Immature natural killer cell (primary cell): ENCODE measurements at places on chromosomes 6 and 20. TPM values are rescaled to one million over a fixed set of nuclear protein-coding genes. Genes with fewer than 3 reads are reported as not detected.

The BPIFB1 gene
- polyA plus RNA-seq: not detected

The ECT2L gene
- polyA plus RNA-seq: not detected

DNA sequence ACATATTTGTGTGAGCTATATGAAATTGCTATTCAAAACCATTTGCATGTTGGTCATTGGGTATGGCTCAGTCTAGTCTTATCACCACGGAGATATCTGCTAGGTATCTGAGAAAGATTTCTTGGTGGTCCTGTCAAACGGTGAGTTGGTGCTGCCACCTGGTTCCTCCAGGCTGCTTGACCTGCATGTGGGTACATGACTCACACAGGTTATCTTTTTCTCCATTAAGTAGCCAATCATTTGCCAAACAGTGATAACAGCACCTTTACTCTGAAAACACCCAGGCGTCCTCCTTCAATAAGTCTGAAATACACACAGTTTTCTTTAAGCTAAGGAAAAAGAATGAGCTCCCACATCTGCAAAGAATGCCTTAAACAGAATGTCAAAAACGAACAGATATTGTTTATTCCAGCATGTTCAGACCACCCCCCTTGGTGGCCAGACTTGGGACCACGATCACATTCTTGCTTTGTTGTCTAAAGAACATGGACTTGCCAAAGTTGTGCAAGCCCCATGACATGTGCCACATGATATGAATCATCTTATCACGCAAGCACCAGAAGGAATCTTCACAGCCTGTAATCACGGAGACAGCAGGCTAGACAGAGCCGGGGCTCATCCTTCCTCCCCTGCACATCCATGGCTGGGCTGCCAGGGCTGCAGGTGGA lies 200.7 kb upstream of the THBS2 start:
- H3K36me3 ChIP-seq: peaks cover 5% of the 10 kb centered on the region
- no peaks in the 10 kb centered on the region for H3K4me1 ChIP-seq
- no peak overlapping the region for H3K27ac ChIP-seq
- no peak for DNase-seq

The VARS1 gene
- polyA plus RNA-seq: 44.6 TPM

The PLEKHG1 gene
- polyA plus RNA-seq: not detected

The ZNF311 gene
- polyA plus RNA-seq: not detected

The HCRTR2 gene
- not detected for polyA plus RNA-seq

DNA sequence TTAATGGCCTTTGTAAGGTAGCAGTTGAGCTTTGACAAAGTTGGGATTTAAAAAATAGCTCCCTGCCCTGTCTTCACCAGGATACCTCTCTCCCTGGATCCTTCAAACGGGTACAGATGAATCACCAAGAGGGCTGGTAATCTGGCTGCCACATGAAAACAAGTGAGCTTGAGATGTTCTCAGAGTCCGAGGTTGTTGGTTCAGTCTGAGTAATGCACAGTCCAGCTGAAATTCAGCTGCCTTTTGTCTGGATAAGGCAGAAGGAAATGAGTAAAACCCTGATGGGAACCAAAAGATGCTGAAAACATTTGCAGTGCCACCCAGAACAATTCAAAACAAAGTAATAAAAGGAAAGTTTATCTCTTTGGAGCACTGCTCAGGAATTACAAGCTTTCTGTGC lies 86.8 kb downstream of the GJA1 start:
- no peak overlapping the region for H3K4me3 ChIP-seq
- H3K27ac ChIP-seq: no peak overlapping the region
- no peaks in the 10 kb centered on the region for H3K4me1 ChIP-seq
- no peaks in the 10 kb centered on the region for H3K36me3 ChIP-seq

DNA sequence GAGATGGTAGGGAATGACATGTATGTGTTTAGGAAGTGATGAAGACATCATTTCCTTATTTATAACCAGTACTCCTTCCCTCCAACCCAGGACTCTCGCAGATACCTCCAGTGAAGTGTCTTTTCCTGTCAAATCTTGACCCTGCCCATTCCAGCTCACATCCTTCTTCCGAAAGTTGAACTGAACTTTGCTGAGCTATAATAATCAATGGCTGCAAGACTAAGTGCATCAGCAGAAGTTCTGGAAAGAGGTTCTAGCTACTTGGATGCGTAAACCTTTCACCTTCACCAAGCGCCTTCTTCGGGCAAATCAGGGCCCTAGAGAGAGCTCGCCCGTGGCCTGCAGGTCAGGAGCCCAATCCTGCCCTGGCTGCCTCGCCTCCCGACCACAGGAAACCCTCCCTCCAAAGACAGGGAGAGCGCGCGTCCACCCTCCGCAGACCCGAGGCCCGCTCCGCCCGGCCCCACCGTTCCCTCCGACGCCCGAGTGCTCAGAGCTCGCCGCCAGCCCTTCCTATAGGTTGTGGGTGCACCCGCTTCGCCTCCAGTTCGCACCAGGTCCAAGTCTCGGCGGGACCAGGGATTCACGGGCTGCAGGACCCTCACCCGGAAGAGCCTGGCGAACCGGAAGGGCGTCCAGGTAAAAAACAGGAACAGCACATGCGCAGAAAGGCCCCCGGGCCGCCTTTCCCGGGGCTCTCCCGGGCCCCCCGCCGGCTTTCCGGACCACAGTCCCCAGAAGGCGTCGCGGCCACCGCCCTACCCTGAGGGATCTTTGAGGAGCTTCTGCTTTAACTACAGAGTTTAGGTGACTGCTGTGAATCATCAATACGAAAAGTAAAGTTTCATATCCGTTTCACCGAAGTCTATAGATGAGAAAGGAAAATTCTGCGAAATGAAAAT lies at the start of gene ZNF334:
ZNF334 (minus strand) TSS at position 617 of the 902 bp plus-strand sequence. CDS start 1,457 bp downstream, outside the sequence.
- peaks cover 4% of the 10 kb centered on the region for H3K27me3 ChIP-seq
- H3K4me3 ChIP-seq: peak within 1 kb of the TSS; percentile 83
- peaks cover 2% of the 10 kb centered on the region for H3K4me1 ChIP-seq
- no peak within 1 kb of the TSS for H3K27ac ChIP-seq
- H3K36me3 ChIP-seq: no peaks in the 10 kb centered on the region

GRCh38 chr6:168219804-168220203 lies 99.8 kb downstream of the DACT2 start:
- H3K27me3 ChIP-seq: peaks cover 2% of the 10 kb centered on the region
- H3K36me3 ChIP-seq: no peaks in the 10 kb centered on the region
- DNase-seq: no peak
- no peak overlapping the region for H3K27ac ChIP-seq
- no peak overlapping the region for H3K4me3 ChIP-seq

DNA sequence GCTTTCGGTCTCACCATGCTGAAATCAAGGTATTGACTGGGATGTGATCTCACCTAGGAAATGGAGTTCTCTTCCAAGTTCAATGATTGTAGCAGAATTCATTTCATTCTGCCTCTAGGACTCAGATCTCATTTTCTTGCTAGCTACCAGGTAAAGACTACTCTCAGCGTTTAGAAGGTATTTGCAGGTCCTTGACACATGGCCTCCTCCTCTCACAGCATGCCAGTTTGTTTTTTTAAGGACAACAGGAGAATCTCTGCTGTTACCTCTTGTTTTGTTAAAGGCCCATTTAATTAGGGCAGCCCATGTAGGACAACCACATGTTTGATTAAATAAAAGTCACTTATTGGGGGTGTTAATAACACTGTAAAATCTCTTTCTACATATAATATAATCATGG lies 757.8 kb downstream of the EYS start:
- H3K4me3 ChIP-seq: no peak overlapping the region

The MEP1A gene
- polyA plus RNA-seq: not detected

GRCh38 chr20:49701241-49701790 lies 12.4 kb downstream of the B4GALT5 start:
- H3K4me3 ChIP-seq: peak overlapping the region; percentile 42
- H3K36me3 ChIP-seq: no peaks in the 10 kb centered on the region
- peaks cover 87% of the 10 kb centered on the region for H3K4me1 ChIP-seq
- H3K27me3 ChIP-seq: no peaks in the 10 kb centered on the region

The OXT gene
- polyA plus RNA-seq: not detected

DNA sequence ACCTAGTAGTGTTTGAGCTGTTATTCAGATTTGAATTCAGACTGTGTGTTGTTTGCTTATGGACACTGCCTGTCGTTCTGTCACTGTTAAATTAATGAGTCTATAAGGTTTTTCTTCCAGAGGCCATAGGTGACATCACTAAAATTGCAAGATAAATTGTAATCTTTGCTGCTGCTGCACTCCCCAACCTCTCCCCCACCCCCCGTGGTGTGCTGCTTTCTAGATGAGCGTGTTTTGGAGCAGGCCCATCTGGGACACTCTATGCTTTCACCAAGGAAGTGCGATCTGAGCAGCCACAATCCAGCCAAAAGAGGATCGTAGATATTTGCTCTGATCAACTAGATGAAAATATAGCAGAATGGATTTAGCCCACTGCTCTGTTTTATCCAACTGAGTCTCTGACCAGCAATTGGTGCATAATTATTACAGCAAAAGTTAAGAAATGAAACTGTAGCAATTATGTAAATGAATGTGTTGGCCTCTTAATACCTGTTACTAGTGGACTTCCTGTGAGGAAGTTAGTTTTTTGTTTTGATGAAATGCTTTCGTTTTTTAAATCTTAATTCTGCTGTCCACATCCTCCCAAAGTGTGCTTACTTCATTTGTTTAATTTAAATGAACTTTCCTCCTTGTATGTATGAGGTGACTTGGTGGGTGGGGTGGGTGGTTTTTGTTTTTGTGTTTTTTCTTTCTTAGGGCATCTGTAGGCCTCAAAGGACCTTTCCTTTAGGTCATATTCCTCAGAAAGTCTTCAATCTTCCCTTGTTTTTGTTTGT lies 58.1 kb downstream of the RPRD1B start:
- peak; percentile 13 for DNase-seq
- H3K36me3 ChIP-seq: peaks cover 20% of the 10 kb centered on the region
- peak overlapping the region; percentile 76 for H3K4me3 ChIP-seq
- H3K27me3 ChIP-seq: peaks cover 4% of the 10 kb centered on the region
- H3K27ac ChIP-seq: peak overlapping the region; percentile 93

- peaks cover 17% of the 10 kb centered on the region for H3K4me1 ChIP-seq
- H3K4me3 ChIP-seq: no peak overlapping the region
- DNase-seq: no peak
- H3K27me3 ChIP-seq: peaks cover 2% of the 10 kb centered on the region
- H3K27ac ChIP-seq: peak overlapping the region; percentile 41
Measured at GRCh38 chr6:109351231-109352130, 30.8 kb downstream of the CD164 start.

DNA sequence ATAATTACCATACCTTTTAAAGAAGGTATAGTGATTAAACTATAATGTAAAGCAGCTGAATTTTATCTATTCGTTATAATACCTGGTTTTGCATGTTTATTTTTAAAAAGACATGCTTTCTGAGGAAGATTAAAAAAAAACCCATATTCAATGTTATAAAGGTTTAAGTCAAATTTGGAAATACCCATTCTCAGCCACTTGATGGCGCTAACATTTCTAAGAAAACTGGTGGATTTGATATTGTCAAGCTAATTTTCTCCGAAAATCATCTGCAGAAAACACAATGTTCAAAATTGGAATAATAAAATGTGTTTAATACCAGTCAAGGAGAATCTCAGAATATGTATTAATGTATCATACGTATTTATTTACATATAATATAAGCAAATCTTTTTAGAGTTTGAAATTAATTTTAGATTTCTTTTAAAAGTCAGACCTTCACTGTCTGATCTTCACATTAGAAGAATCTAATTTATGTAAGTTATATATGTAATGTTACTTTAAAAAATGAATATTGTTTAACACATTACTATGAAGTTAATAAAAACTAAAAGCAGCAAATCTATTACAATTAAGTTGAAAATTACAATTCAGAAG lies 35.0 kb downstream of the SHPRH start:
- no peak overlapping the region for H3K4me3 ChIP-seq
- H3K27me3 ChIP-seq: no peaks in the 10 kb centered on the region
- H3K4me1 ChIP-seq: no peaks in the 10 kb centered on the region
- no peak overlapping the region for H3K27ac ChIP-seq

The MAS1 gene
- polyA plus RNA-seq: not detected

The ABCC10 gene
- polyA plus RNA-seq: 23.6 TPM

The FAM217A gene
- 0.16 TPM for polyA plus RNA-seq

The C4A gene
- not detected for polyA plus RNA-seq

The PRICKLE4 gene
- not detected for polyA plus RNA-seq

The SRC gene
- 0.82 TPM for polyA plus RNA-seq

DNA sequence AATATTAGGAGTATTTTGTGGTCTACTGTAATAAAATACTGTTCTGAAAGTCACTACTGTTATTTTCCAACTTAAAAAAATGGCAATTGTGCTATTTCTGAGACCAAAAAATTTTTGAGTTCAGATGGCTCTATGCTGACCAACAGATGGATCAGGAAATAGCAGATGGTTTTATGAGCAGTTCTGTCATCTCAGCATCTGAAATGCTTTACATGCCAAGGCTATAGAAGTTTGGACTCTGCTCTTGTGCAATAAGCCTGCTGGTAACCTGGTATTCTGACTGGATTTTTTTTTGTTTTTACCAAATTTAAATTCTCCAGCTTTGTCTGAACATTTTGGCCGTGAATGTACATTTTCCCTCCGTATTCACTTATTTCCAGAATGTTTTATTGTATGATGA lies 1127.5 kb downstream of the GRIK2 start:
- no peaks in the 10 kb centered on the region for H3K36me3 ChIP-seq
- no peaks in the 10 kb centered on the region for H3K4me1 ChIP-seq
- H3K27ac ChIP-seq: no peak overlapping the region
- H3K27me3 ChIP-seq: no peaks in the 10 kb centered on the region
- no peak for DNase-seq
- H3K4me3 ChIP-seq: no peak overlapping the region

- no peaks in the 10 kb centered on the region for H3K27me3 ChIP-seq
- H3K27ac ChIP-seq: no peak overlapping the region
- H3K4me1 ChIP-seq: peaks cover 8% of the 10 kb centered on the region
- no peak overlapping the region for H3K4me3 ChIP-seq
Measured at GRCh38 chr6:1962201-1962600, 283.2 kb downstream of the GMDS start.

The SLC22A7 gene
- polyA plus RNA-seq: not detected

The GPR6 gene
- polyA plus RNA-seq: not detected

DNA sequence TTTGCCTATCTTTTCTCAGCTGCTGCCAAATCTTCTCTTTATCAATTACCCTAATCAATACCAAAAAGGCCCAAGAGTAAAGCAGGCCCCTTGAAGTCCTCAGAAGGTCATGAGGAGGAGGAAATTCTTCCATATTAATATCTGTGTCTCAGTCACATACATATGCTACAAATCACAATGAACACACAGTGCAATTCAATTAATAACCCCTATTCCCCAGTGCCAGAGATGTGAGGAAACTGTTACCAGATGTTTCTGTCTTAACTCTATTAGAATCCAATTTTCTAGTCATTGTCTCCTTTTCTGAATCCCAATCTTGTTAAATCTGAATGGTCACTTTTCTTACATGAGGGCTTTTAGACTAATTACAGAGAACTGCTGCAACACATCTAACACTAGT lies 45.9 kb upstream of the SLC2A12 start:
- no peak for DNase-seq
- H3K27ac ChIP-seq: no peak overlapping the region
- H3K27me3 ChIP-seq: no peaks in the 10 kb centered on the region
- no peaks in the 10 kb centered on the region for H3K4me1 ChIP-seq

The AFDN gene
- 0.27 TPM for polyA plus RNA-seq

GRCh38 chr6:128713461-128713860 lies 169.5 kb upstream of the LAMA2 start:
- no peak overlapping the region for H3K4me3 ChIP-seq
- H3K27me3 ChIP-seq: peaks cover 2% of the 10 kb centered on the region
- no peak for DNase-seq

- peak overlapping the region; percentile 92 for H3K4me3 ChIP-seq
- peak overlapping the region; percentile 89 for H3K27ac ChIP-seq
- peaks cover 5% of the 10 kb centered on the region for H3K27me3 ChIP-seq
- no peak for DNase-seq
- peaks cover 92% of the 10 kb centered on the region for H3K4me1 ChIP-seq
Measured at GRCh38 chr6:33076406-33076934, 680 bp downstream of the HLA-DPB1 start.

GRCh38 chr6:28742668-28743270 lies 181.0 kb downstream of the TRIM27 start:
- H3K27me3 ChIP-seq: peaks cover 45% of the 10 kb centered on the region
- H3K36me3 ChIP-seq: peaks cover 13% of the 10 kb centered on the region
- no peaks in the 10 kb centered on the region for H3K4me1 ChIP-seq
